ENCODE measurements at places on chromosomes 16 and 17.

- peaks cover 4% of the 10 kb centered on the region for H3K4me1 ChIP-seq
- H3K4me3 ChIP-seq: no peak overlapping the region
- H3K27me3 ChIP-seq: no peaks in the 10 kb centered on the region
- H3K36me3 ChIP-seq: no peaks in the 10 kb centered on the region
- peak overlapping the region; percentile 0 for H3K27ac ChIP-seq
Observed at GRCh38 chr16:79909571-79909970, 309.0 kb upstream of the MAF start.

DNA sequence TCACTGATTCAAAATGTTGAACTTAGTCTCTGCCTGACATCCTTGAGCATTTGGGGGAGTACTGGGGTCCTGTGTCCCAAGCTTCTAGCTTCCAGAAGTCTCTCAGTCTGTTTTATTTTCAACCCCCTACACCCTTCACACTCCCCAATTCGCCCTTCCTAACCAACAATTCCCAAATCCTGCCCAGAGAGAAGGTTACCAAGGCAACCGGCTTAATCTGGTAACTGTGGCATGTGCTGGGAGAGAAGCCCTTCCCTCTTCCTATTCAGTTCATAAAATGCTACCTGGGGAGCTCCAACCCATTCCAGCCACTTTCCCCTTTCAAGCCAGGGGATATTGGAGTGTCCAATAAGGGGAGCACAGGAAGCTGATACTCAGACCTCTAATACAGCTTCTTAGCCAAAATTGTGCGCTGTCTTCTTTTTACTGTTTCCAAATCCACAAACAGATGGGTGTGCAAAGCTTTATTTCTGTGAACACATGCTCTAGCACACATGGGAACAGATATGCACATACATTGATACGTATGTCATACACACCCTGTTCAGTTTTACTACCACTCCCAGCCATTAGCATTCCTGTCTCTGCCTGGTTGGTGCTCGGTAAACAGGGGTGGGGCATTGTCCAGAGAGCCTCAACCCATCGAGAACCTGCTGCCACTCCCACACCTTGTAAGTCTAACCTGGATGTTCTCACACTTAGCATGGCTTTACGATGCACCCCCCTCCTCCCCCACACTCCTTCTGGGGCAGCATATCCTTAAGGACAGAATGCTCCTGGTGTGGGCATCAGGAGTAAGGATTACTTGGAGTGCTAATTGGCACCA lies 1.1 kb upstream of the RAPGEFL1 start:
- no peaks in the 10 kb centered on the region for H3K27me3 ChIP-seq
- no peak overlapping the region for H3K27ac ChIP-seq
- no peaks in the 10 kb centered on the region for H3K4me1 ChIP-seq
- H3K4me3 ChIP-seq: no peak overlapping the region
- no peak for DNase-seq
- H3K36me3 ChIP-seq: no peaks in the 10 kb centered on the region

DNA sequence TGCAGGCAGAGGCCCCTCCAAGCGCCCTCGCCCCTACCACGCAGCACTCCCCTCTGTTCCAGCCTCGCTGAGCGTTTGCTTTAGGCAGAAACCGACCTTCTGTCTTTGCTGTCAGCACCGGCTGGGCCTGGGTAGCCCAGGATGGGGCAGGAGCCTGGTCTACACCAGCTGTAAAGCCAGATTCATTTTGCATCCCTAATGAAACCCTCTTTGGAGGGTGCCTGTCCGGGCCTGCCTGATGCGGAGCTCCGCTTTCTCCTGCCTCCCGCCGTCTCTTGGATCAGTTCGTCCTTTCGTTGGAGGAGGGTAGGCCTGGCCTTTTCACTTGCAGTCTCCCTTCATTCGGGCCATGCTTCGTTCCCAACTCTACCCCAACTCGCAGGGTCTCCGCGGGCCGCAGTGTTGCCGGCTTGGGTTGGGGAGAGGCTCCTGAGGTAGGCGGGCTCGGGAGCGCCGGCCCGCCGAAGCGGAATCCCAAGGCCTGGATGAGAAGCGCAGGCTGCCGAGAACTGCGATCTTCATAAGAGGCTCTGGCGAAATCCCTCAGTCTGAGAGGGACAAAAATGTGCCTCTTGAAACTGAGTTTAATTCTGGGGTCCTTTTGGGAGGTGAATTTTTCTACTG lies 4.8 kb upstream of the HOXB8 start:
- H3K36me3 ChIP-seq: no peaks in the 10 kb centered on the region

- H3K4me3 ChIP-seq: no peak within 1 kb of the TSS
- H3K4me1 ChIP-seq: peaks cover 32% of the 10 kb centered on the region
- H3K27me3 ChIP-seq: no peaks in the 10 kb centered on the region
- peak; percentile 46 for DNase-seq
- no peaks in the 10 kb centered on the region for H3K36me3 ChIP-seq
Observed at GRCh38 chr17:352421-353212, at the start of gene RPH3AL. Gene RPH3AL, minus strand, starts transcription at chr17:352807. Its CDS starts 25,264 bp downstream, at chr17:327543.

GRCh38 chr16:75541236-75541635 lies 5.3 kb upstream of the CHST5 start:
- H3K27me3 ChIP-seq: no peaks in the 10 kb centered on the region
- H3K27ac ChIP-seq: no peak overlapping the region
- no peak for DNase-seq
- H3K36me3 ChIP-seq: no peaks in the 10 kb centered on the region

DNA sequence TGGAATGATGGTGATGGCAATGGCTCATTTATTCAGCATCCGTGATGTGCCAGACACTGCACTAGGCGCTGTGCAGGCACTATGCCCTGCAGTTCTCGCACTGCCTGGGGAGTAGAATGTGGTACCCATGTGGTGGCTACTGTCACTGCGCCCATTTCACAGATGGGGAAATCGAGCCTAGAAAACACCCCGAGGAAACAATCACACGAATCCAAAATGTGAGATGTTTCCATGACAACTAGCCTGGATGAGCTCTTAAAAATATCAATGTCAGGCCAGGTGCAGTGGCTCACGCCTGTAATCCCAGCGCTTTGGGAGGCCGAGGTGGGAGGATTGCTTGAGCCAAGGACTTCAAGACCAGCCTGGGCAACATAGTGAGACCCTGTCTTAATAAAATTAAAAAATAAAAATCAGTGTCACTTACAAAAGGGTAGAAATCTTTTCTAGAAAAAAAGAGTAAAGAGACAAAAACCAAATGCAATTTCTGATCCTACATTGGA lies 57.9 kb upstream of the TNRC6A start:
- no peak overlapping the region for H3K4me3 ChIP-seq
- no peak overlapping the region for H3K27ac ChIP-seq
- peaks cover 3% of the 10 kb centered on the region for H3K4me1 ChIP-seq
- no peaks in the 10 kb centered on the region for H3K36me3 ChIP-seq

DNA sequence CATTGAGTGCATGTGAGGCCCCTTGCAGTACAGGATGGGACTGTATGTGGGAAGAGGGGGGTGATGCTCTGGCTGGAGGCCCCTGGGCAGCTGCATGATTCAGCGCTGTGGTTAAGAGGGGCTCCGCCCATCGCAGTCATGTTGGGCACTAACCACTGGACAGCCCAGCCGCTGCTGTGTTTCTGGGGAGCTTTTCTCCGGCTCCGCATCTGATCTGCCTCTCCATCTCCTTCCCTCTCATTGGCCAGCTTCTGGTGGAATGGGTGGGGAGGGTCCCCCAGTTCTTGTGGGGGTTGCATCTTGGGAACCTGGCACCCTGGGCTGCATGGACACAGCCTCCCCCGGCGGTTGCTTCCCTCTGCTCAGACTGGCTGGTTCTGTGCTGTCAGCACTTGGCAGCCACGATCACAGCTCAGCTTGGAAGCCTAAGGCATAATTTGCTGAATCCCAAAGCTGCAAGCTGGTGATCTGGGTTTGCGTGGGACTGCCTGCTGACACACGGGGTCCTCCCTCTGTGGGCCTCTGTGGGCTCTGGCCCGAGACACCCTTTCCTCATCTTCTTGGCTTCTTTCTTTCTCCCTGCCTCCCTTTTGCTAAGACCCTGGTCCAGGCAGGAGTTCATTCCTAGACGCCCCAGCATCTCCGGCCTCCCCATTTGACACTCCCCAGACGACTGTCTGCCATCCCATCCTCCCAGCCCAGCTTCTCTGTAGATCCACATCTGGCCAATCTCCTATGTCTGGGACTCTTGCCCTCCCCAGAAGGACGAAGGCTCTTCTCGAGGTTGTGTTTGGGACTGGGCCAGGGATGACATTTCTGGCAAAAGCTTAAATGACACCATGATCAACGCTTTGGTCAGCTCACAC lies 168.3 kb downstream of the SEC14L1 start:
- H3K27ac ChIP-seq: peak overlapping the region; percentile 23
- H3K36me3 ChIP-seq: no peaks in the 10 kb centered on the region
- H3K27me3 ChIP-seq: no peaks in the 10 kb centered on the region
- no peak for DNase-seq
- H3K4me1 ChIP-seq: peaks cover 27% of the 10 kb centered on the region
- H3K4me3 ChIP-seq: no peak overlapping the region

GRCh38 chr16:57653936-57654335 lies 14.2 kb upstream of the ADGRG3 start:
- H3K4me1 ChIP-seq: no peaks in the 10 kb centered on the region
- no peaks in the 10 kb centered on the region for H3K36me3 ChIP-seq
- H3K4me3 ChIP-seq: no peak overlapping the region

DNA sequence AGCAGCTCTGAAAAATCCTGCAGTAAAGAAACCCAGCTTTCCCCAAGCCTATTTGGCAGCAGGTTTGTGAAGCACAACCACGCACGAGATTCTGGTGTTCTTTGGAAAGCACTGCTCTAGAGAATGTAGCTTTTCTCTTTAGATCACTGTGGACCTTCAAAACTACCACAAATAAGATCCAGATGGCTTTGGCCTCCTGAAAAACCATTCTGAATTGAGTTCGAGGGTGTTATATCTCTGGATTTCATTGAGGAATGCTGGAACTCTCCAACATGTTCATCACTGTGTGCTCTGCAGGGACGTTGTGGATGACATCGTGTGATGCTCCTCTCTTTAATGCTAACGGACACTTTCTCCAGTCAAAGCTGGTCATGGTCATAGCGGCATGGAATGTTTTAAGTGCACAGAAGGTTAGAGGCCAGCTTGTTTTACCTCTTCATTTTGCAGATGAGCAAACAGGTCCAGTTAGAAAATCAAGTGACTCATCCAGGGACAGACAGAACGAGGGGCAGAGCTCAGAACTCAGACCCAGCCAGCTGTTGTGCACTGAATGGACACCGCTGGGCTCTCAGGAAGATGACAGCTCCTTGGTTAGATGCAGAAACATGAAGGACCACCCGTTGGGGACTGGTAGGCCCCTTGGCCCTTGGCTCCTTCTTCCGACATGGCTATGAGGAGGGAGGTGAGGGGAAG lies 37.2 kb downstream of the CCDC42 start:
- no peaks in the 10 kb centered on the region for H3K36me3 ChIP-seq
- no peaks in the 10 kb centered on the region for H3K27me3 ChIP-seq
- no peak overlapping the region for H3K4me3 ChIP-seq
- H3K4me1 ChIP-seq: peaks cover 8% of the 10 kb centered on the region
- H3K27ac ChIP-seq: no peak overlapping the region

DNA sequence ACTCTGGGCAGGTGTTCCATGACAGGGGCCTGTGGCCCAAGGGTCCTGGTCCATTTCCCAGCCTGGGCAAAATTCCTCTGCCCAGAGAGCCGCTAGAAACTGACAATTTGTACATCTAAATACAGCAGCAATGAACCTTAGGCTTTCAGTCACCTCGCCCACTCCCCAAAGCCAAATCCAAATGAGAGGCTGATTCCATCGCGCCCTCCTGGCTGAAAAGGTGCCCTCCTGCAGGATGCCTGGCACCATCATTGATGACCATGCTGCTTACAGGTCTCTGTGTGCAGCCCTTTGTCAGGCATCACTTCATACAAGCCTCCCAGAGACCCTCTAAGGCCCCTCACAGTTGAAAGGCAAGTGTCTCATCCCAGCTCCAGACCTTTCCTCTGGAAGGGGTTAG lies 114.7 kb downstream of the C16orf78 start:
- H3K4me3 ChIP-seq: no peak overlapping the region
- no peak for DNase-seq
- H3K27ac ChIP-seq: no peak overlapping the region
- no peaks in the 10 kb centered on the region for H3K36me3 ChIP-seq
- H3K27me3 ChIP-seq: no peaks in the 10 kb centered on the region

GRCh38 chr17:47077576-47077975 lies 98.5 kb upstream of the RPRML start:
- no peak overlapping the region for H3K4me3 ChIP-seq
- H3K36me3 ChIP-seq: no peaks in the 10 kb centered on the region
- H3K27ac ChIP-seq: no peak overlapping the region

- H3K4me3 ChIP-seq: no peak overlapping the region
- no peak overlapping the region for H3K27ac ChIP-seq
- no peaks in the 10 kb centered on the region for H3K36me3 ChIP-seq
- no peak for DNase-seq
- H3K4me1 ChIP-seq: no peaks in the 10 kb centered on the region
Observed at GRCh38 chr16:73793260-73793659, 503.4 kb upstream of the PSMD7 start.

- no peaks in the 10 kb centered on the region for H3K27me3 ChIP-seq
- H3K4me3 ChIP-seq: no peak overlapping the region
- peaks cover 23% of the 10 kb centered on the region for H3K4me1 ChIP-seq
- no peak for DNase-seq
- no peaks in the 10 kb centered on the region for H3K36me3 ChIP-seq
Observed at GRCh38 chr16:65069065-65069464, 52.8 kb downstream of the CDH11 start.

- no peaks in the 10 kb centered on the region for H3K4me1 ChIP-seq
- H3K36me3 ChIP-seq: no peaks in the 10 kb centered on the region
- no peak for DNase-seq
- no peak overlapping the region for H3K27ac ChIP-seq
- no peak overlapping the region for H3K4me3 ChIP-seq
- H3K27me3 ChIP-seq: no peaks in the 10 kb centered on the region
Observed at GRCh38 chr16:65409510-65409909, 287.6 kb upstream of the CDH11 start.

- no peak overlapping the region for H3K27ac ChIP-seq
- no peaks in the 10 kb centered on the region for H3K27me3 ChIP-seq
- H3K4me3 ChIP-seq: no peak overlapping the region
Observed at GRCh38 chr16:73383195-73383987, 335.5 kb upstream of the ZFHX3 start.

DNA sequence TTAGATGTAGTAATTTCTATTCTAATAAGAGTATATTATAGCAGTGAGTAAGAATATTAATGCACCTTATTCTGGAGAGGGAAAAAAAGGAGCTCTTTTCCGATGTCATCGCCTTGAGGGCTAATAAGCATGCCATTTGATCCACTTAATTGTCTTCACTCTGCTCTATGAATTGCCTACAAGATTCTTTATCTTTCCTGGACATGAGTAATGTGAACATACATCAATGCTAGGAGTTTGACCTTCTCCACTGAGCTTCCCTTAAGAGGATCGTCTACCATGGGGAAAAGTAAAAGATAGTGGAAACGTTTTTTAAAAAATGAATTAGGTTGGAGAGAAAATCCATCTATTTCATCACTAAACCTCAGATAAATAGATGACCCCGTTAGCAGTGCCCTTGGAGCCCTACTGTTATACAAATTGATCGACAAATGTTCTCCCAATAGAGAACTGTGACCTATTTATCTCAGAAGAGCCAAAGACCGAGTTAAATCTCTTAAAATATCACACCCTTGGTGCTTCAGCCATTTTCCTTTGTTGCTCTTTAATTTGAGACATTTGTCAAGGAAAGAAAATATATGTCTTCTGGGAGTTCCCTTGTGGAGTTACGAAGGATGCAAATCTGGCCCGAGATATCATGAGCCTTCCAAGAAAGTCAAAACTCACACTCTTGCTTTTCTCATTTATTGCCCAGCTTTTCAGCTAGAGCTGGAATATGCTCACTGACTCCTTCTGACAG lies 898.5 kb downstream of the KCNJ2 start:
- DNase-seq: no peak
- H3K27ac ChIP-seq: no peak overlapping the region
- no peaks in the 10 kb centered on the region for H3K36me3 ChIP-seq
- no peaks in the 10 kb centered on the region for H3K4me1 ChIP-seq
- no peak overlapping the region for H3K4me3 ChIP-seq

- no peak overlapping the region for H3K4me3 ChIP-seq
- H3K36me3 ChIP-seq: no peaks in the 10 kb centered on the region
- H3K27me3 ChIP-seq: no peaks in the 10 kb centered on the region
- no peak for DNase-seq
- H3K27ac ChIP-seq: no peak overlapping the region
Observed at GRCh38 chr17:19501219-19501618, 32.4 kb upstream of the SLC47A1 start.
